ENCODE measurements at places on chromosomes 16 and 17. TPM values are rescaled to one million over a fixed set of nuclear protein-coding genes. Genes with fewer than 3 reads are reported as not detected.

- no peak overlapping the region for H3K27ac ChIP-seq
- H3K4me1 ChIP-seq = no peaks in the 10 kb centered on the region
- no peak for DNase-seq
- H3K4me3 ChIP-seq = no peak overlapping the region
Observed at GRCh38 chr16:89280546-89281188, 63.2 kb downstream of the ZNF778 start.

GRCh38 chr16:80503107-80503506 is 37.7 kb upstream of the DYNLRB2 start:
- H3K4me3 ChIP-seq = no peak overlapping the region
- H3K27me3 ChIP-seq = peaks cover 4% of the 10 kb centered on the region
- no peak overlapping the region for H3K27ac ChIP-seq
- H3K4me1 ChIP-seq = no peaks in the 10 kb centered on the region
- no peaks in the 10 kb centered on the region for H3K36me3 ChIP-seq

- H3K36me3 ChIP-seq = peaks cover 4% of the 10 kb centered on the region
- H3K4me1 ChIP-seq = no peaks in the 10 kb centered on the region
- no peak for DNase-seq
Observed at GRCh38 chr16:69924777-69925191, 26.4 kb upstream of the CLEC18A start.

DNA sequence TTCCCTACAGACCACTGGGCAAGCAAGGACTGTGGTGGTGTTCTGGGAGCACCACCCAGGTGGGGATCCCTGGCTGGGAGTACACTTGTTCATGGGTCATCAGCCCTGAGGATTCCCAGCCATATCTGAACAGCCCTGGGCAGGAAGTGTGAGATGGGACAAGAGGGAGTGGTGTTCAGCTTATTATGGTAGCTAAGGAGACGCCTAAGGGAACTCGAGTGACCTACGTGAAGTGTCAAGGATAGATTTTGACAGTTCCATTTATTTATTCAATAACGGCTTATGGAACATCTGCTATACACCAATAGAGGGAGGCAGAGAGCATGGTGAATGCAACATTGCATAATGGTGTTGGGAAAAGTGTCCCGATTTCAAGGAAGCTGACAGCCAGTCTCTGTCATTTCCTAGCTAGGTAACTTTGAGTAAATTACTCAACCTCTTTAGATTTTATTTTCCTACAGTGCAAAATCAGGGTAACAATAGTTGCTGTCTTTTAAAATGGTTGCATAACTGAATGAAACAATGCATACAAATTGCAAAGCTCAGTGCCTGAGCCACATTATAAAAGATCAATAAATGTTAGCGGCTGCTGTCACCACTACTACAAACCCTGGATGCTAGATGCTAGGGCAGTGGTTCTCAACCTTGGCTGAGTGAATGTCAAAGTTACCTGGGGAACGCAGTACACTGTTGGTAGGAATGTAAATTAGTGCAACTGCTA is 534.1 kb downstream of the GRIN2A start:
- H3K27me3 ChIP-seq = no peaks in the 10 kb centered on the region
- DNase-seq = no peak
- H3K4me1 ChIP-seq = no peaks in the 10 kb centered on the region
- H3K27ac ChIP-seq = no peak overlapping the region
- no peak overlapping the region for H3K4me3 ChIP-seq
- no peaks in the 10 kb centered on the region for H3K36me3 ChIP-seq

GRCh38 chr17:49776551-49777300 is 11.8 kb upstream of the KAT7 start:
- H3K27me3 ChIP-seq = peaks cover 2% of the 10 kb centered on the region
- no peak overlapping the region for H3K4me3 ChIP-seq
- no peaks in the 10 kb centered on the region for H3K36me3 ChIP-seq
- peaks cover 5% of the 10 kb centered on the region for H3K4me1 ChIP-seq

DNA sequence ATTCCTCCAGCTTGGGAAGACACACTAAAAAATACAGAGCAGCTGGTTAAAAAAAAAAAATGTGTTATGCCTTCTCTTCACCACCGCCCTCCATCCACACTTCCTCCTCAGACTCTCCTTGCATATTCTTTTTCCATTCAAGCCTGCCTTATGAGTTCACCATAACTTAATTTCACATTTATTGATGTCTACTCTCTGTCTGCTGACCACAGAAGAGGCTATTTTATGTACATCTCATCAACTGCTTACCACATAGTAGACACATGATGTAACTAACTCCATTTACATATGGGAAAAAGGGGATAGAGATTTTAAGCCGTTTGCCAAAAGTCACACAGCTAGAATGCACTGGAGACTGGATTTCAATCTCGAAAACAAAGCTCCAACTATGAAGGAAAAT is 409.8 kb downstream of the CDH11 start:
- no peaks in the 10 kb centered on the region for H3K36me3 ChIP-seq
- H3K27ac ChIP-seq = no peak overlapping the region
- H3K27me3 ChIP-seq = no peaks in the 10 kb centered on the region

DNA sequence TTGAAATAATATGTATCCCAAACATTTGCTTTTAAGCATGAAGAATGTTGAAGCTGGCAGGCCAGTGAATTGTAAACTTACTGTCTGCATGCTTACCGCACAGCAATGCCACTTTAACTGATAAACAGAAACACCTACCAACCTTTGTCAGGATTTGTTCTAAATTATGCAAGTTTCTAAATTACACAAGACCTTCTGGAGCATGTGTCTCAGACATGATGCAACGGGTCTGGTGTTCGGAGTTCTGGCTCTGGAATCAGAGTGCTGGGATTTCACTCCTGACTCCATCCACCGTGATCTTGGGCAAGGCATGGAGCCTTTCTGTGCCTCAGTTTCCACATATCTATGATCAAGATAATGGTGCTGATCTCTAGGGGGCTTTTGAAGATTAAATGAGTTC is 111.2 kb downstream of the CCT6B start:
- H3K36me3 ChIP-seq = no peaks in the 10 kb centered on the region
- H3K4me1 ChIP-seq = no peaks in the 10 kb centered on the region
- H3K27ac ChIP-seq = no peak overlapping the region
- no peak for DNase-seq
- no peaks in the 10 kb centered on the region for H3K27me3 ChIP-seq
- H3K4me3 ChIP-seq = no peak overlapping the region

DNA sequence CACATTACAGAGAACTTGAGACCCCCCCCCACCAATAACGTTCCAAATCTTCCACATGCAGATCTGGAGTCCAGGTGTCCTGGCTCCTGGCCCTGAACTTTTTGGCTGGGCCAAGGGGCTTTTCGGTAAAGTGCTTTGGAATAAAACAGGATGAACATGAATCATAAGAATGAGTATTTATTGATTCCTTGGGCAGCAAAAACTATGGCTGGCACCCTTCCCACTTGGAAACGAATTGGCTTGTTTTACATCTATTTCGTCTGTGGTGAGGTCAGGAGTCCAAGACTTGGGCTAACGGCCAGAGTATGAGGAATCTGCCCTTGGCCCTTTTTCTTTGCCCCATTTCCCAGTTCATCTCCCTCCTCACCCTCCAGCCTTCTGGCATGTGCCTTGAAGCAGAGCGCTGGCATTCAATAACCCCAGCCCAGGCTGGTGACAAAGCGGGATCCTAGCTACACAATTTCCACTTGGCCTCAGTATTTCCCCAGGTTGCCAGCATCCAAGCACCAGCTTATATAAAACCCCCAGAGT is 4.1 kb upstream of the UBTF start:
- peaks cover 2% of the 10 kb centered on the region for H3K27me3 ChIP-seq
- DNase-seq = peak; percentile 54
- peak overlapping the region; percentile 10 for H3K4me3 ChIP-seq
- H3K36me3 ChIP-seq = peaks cover 2% of the 10 kb centered on the region
- peaks cover 15% of the 10 kb centered on the region for H3K4me1 ChIP-seq

DNA sequence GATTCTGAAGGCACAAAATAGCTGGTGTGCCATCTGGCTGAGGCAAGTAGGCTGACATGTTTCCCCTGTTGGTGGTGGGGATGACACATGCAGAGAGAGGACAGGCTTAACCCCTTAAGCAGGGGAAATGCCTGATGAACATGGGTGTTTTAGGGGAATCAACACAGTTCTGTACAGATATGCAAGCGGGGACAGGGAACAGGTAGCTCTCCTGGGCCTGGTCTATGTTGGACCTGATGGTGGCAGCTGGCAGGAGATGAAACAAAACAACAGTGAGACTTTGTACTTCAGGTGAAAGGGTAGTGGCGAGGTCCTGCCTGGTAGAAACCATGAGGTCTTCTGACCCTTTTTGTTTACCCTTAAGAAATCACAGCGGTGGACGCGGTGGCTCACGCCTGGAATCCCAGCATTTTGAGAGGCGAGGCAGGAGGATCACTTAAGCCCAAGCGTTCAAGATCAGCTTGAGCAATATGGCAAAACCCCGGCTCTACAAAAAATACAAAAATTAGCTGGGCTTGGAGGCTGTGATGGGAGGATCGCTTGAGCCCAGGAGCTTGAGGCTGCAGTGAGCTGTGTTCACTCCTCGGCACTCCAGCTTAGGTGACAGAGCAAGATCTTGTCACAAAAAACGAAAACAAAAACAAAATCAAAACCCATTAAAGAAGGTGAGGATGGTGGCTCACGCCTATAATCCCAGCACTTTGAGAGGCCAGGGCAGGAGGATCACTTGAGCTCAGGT is 10.5 kb downstream of the OR1F1 start:
- no peak for DNase-seq
- H3K27me3 ChIP-seq = peaks cover 9% of the 10 kb centered on the region
- H3K4me3 ChIP-seq = no peak overlapping the region

DNA sequence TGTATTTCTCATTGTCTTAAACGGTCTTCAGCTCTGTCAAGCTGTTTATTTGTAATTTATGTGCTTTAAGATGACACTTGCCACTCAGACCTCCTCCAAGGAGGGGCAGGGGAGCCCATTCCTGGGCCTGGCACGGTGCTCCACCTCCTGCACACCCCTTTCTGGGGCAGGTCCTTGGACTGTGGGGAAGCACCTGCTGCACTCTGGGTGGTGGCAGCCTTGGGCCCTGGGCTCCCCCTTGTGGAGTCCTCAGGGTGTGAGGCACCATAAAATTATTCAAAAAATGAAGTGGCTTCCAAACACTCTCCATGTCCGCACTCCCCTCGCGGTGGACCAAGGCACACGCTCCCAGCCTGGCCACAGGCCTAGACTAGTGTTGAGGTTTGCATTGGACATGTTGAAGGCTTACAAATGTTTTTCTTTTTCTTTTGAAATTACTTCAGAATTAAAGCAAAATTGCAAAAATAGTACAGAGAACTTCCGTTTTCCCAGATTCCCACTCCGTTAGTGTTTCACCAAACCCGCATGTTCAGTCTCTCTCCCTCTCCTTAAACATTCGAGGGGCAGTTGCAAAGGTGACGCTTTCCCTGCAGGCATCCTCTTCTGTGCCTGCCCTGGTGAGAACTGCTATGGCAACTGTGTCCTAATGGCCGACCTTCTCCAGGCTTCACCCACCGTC is 32.4 kb downstream of the FOXK2 start:
- no peak overlapping the region for H3K27ac ChIP-seq
- H3K36me3 ChIP-seq = peaks cover 1% of the 10 kb centered on the region
- H3K4me3 ChIP-seq = no peak overlapping the region
- H3K4me1 ChIP-seq = peaks cover 30% of the 10 kb centered on the region

DNA sequence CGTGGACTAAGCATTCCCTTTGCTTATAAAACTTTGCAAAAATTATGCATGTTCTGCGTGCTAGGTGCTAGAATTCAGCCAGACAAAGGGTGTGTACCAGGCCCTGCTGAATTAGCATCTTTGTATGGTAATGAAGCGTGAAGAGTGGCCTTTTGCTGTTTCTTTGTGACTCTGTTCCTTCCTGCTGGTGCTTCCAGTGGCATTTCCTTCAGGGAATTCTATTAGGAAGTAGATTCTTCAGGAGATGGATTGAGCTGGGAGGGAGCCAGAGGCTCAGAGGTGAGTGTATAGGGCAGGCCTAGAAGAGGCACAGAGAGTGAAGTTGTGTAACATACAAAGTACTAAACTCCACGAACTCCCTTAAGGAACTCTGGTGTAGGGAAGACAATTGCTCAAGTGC is 73.9 kb upstream of the ASIC2 start:
- H3K4me1 ChIP-seq = no peaks in the 10 kb centered on the region
- no peak overlapping the region for H3K4me3 ChIP-seq
- H3K27ac ChIP-seq = no peak overlapping the region
- DNase-seq = no peak
- no peaks in the 10 kb centered on the region for H3K27me3 ChIP-seq

DNA sequence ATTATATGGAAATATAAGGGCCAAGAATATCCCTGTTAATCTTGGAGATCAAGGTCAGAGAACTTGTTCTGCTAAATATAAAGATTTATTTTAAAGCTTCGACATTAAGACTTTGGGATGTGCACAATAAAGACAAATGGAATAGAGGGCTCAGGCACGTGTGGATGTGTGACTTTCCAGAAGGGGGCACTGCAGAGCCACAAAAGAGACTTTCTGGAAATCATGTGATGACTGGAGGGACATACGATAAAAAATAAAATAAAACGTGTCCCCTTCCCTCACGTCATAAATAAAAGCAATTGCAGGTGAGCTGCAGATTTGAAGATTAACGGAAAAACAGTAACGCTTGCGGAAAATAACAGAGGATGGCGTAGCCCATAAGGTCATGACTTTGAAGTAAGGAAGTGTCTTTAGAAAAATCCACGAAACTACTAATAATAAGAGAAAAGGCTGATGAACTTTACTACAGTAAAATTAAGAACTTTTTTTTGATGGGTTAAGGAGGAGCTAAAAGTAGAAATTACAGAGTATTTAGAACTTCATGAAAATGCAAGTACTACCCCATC is 9.4 kb upstream of the ENGASE start:
- no peaks in the 10 kb centered on the region for H3K36me3 ChIP-seq
- H3K27ac ChIP-seq = no peak overlapping the region
- peaks cover under 1% of the 10 kb centered on the region for H3K27me3 ChIP-seq
- peak; percentile 85 for DNase-seq
- H3K4me1 ChIP-seq = peaks cover 4% of the 10 kb centered on the region
- no peak overlapping the region for H3K4me3 ChIP-seq

- no peaks in the 10 kb centered on the region for H3K27me3 ChIP-seq
- peaks cover 44% of the 10 kb centered on the region for H3K36me3 ChIP-seq
Observed at GRCh38 chr17:4931963-4932362, at the start of gene GP1BA. GP1BA (plus strand) TSS chr17:4932277; CDS start chr17:4932605, 328 bp downstream.

DNA sequence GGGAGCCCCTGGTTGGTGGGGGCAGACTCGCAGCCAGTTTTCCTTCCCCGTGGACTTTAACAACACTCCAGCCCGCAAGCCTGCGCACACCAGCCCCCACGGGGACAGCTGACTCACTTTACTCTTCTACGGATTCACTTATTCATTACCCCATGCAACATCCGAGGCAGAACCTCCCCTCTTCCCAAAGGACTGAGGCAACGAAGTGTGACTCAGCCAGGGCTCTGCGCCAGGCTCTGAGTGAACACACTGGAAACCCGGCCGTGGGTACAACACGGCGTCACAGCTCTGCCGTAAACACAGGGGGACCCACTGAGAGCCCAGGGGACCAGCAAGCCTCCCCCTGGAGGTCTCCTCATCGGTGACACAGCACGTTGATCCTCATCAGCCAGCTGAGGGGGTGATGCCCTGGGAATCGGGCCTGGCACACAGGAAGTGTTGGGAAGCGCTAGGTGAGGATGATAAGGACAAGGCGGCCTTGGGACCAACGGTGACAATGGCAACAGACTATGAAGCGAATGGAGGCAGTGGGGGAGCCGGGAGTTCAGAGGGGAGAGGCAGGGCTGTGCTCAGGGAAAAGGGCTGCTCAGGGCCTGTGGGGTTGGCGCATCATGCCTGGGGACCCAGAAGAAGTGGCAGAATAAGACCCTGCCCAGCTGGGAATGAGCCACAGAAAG is 14.6 kb downstream of the COTL1 start:
- peak overlapping the region; percentile 89 for H3K27ac ChIP-seq
- H3K4me1 ChIP-seq = peaks cover 78% of the 10 kb centered on the region
- DNase-seq = no peak

The ZACN gene
- total RNA-seq = 4.1 TPM

The UNC13D gene
- 158 TPM for total RNA-seq

The TRPV2 gene
- total RNA-seq = 29.6 TPM

The BRD7 gene
- total RNA-seq = 92.7 TPM

The SNX20 gene
- 34.9 TPM for total RNA-seq

The ZMYND15 gene
- total RNA-seq = not detected

Data from activated CD4-positive, alpha-beta T cell treated with anti-CD3 and anti-CD28 coated beads, Interleukin-2, amount 10 ng/mL, durations not matched to agents 24 days and 14 days (primary cell).